ENCODE measurements at places on chromosomes 1 and 21. TPM values are rescaled to one million over a fixed set of nuclear protein-coding genes. Genes with fewer than 3 reads are reported as not detected.

The ASCL5 gene
- total RNA-seq: not detected

The LAMC1 gene
- 101 TPM for total RNA-seq

The ADAMTS5 gene
- 0.45 TPM for total RNA-seq

The NBPF4 gene
- total RNA-seq: not detected

The APCS gene
- not detected for total RNA-seq

The SERPINC1 gene
- total RNA-seq: 0.15 TPM

The SAMSN1 gene
- total RNA-seq: not detected

The LAD1 gene
- not detected for total RNA-seq

The SHISAL2A gene
- total RNA-seq: not detected

The KRTAP15-1 gene
- not detected for total RNA-seq

The HPDL gene
- 7.1 TPM for total RNA-seq

The GPR3 gene
- 1.0 TPM for total RNA-seq

Measured in bronchus fibroblast of lung (primary cell).